Natural killer cell treated with Interleukin-12 subunit alpha and Interleukin-12 subunit beta and Interleukin-15 and Interleukin-18, amount 100 ng/mL, for 72 hours (primary cell): ENCODE measurements at places on chromosomes 6 and 20. TPM values are rescaled to one million over a fixed set of nuclear protein-coding genes. Genes with fewer than 3 reads are reported as not detected.

Gene PTCRA
- not detected for total RNA-seq

DNA sequence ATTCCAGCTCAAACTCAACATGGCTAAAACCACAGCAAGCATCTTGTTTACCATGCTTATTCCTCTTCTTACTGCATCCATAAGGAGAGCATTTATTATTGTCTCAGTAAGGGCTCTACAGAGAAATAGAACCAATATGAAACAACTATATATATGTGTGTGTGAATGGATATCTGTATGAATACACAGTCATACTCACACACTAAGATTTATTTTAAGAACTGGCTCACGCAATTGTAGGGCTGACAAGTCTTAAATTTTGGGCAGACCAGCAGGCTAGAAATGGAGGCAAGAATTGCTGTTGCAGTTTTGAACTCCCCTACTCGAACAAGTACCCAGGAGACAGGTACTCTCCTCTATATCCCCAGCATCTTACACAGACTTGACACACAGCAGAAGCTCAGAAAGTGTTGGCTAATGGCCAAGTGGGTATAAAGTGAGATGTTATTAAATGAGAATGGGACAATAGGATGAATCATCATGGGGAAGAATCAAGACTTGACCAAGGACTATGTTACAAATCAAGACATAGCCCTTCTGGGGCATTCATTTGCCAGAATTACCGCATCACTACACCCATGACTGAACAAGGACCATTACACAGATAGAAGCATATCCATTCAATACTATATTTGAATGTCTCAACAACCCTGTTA lies 13.0 kb downstream of the ZHX3 start:
- no peak for DNase-seq

GRCh38 chr6:87944541-87944954 lies 103.1 kb upstream of the SPACA1 start:
- no peak for DNase-seq

- no peak for DNase-seq
Observed at GRCh38 chr20:1876975-1877608, 18.1 kb upstream of the SIRPA start.

Gene MUCL3
- not detected for total RNA-seq

Gene GJA10
- total RNA-seq = not detected

- DNase-seq = no peak
Observed at GRCh38 chr20:3843490-3843889, 3.1 kb upstream of the MAVS start.

DNA sequence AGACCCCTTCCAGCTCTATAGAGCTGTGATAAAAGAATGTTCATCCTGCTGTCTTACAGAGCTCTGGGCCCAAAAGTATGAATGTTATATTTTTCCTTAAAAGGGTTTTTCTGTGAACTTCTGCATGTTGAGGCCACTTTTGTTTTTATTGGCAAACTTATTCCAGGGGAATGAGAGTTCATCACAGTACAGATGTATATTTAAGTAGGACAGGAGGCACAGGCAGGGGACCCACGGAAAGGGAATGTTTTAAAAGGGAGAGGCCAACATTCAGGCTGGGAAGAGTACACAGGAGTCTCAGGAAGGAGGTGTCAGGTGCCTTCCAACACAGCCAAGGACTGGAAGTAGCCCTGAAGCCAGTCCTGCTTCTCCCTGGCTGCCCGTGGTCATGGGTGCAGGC lies 148.4 kb downstream of the EYA2 start:
- DNase-seq = no peak

- no peak for DNase-seq
Observed at GRCh38 chr20:63351811-63352591, 9.1 kb downstream of the CHRNA4 start.

GRCh38 chr6:393391-394221 lies 2.1 kb downstream of the IRF4 start:
- no peak for DNase-seq
